Epithelial cell of prostate (primary cell): ENCODE measurements at places on chromosomes 1 and 21.

- no peak for DNase-seq
Measured at GRCh38 chr1:113990961-113991360, 11.7 kb downstream of the OLFML3 start.

- no peak for DNase-seq
Measured at GRCh38 chr1:236484310-236484971, 39.3 kb upstream of the LGALS8 start.

DNA sequence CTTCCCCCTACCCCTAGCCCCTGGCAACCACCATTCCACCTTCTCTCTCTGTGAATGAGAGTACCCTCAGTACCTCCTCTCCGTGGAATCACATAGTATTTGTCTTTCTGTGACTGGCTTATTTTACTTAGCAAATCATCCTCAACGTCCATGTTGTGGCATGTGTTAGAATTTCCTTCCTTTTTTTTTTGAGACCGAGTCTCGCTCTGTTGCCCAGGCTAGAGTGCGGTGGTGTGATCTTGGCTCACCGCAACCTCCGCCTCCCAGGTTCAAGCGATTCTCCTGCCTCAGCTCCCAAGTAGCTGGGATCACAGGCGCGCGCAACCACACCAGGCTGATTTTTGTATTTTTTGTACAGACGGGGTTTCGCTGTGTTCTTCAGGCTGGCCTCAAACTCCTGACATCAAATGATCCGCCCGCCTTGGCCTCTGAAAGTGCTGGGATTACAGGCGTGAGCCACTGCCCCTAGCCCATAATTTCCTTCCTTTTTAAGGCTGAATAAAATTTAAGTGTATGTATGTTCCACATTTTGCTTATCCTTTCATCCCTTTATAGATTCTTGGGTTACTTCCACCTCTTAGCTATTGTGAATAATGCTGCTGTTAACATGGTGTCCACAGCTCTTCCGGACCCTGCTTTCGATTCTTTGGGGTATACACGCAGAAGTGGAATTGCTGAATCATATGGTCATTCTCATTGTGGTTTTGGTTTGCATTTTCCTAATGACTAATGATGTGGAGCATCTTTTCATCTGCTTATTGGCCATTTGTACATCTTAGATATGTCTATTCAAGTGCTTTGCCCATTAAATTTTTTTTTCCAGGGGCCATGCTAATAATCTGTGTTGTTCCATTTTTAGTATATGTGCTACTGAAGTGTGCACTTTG lies 32.3 kb downstream of the ERRFI1 start:
- DNase-seq, result no peak

DNA sequence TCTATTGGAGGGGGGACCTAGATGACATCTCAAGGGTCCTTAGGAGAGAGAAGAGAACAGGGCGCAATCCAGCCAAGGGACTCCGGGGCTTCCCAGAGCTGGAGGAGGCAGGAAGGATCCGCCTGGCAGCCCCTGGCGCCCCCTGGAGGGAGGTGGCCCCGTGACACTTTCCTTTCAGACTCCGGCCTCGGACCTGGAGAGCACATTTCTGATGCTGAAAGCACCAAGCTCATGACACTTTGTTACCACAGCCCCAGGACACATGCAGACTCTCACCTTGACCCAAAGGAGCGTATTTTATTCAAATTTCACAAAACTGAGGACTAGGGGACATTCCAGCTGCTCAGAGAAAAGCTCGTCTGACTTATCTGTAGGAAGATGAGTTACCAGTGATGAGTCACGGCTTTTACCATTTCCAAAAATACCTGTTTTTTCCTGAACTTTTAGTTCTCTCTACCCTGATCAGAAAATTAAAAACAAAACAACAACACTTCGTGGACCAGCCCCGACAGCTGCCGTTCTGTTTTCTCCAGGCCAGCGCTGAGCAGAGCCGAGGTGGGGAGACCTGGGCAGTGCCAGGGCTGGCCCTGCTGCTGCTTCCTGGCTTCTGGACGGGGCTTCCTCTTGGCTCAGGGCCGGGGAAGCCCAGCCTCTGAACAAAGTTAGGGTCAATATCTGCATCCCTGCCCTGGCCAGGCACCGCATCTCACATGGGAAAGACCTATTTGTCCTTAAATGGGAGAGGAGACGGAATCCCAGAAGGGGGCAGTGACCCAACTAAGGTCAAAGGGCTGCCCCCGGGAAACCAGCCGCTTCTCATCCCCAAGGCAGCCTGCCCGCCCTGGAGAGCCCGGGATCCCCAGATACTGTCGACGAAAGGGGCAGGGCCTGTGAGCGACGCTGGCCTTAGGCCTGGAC lies 21.6 kb upstream of the POFUT2 start:
- no peak for DNase-seq

- DNase-seq, result peak; percentile 5
Measured at GRCh38 chr1:62045574-62045973, 149.1 kb upstream of the L1TD1 start.
